ENCODE measurements at places on chromosomes 2 and 18. TPM values are rescaled to one million over a fixed set of nuclear protein-coding genes. Genes with fewer than 3 reads are reported as not detected.
A peak's percentile ranks its signal among the peaks of the same experiment; 100 is the strongest.

The CYP27C1 gene
- not detected for total RNA-seq

The GRHL1 gene
- 0.20 TPM for total RNA-seq

The FLACC1 gene
- 0.59 TPM for total RNA-seq

The SMYD1 gene
- total RNA-seq = not detected

The GPAT2 gene
- 10.2 TPM for total RNA-seq

The ICOS gene
- 55.6 TPM for total RNA-seq

The CNGA3 gene
- total RNA-seq = not detected

The CXCR1 gene
- not detected for total RNA-seq

The LRATD1 gene
- not detected for total RNA-seq

The PRKD3 gene
- total RNA-seq = 25.6 TPM

The LINC00305 gene
- not detected for total RNA-seq

The LRRC30 gene
- not detected for total RNA-seq

The AGXT gene
- not detected for total RNA-seq

The OBSL1 gene
- total RNA-seq = 1.3 TPM

GRCh38 chr18:38539371-38539770 lies 973.8 kb upstream of the CELF4 start:
- no peaks in the 10 kb centered on the region for H3K4me1 ChIP-seq
- no peak for DNase-seq
- no peak overlapping the region for H3K27ac ChIP-seq
- H3K27me3 ChIP-seq = no peaks in the 10 kb centered on the region
- H3K4me3 ChIP-seq = no peak overlapping the region
- no peaks in the 10 kb centered on the region for H3K36me3 ChIP-seq

DNA sequence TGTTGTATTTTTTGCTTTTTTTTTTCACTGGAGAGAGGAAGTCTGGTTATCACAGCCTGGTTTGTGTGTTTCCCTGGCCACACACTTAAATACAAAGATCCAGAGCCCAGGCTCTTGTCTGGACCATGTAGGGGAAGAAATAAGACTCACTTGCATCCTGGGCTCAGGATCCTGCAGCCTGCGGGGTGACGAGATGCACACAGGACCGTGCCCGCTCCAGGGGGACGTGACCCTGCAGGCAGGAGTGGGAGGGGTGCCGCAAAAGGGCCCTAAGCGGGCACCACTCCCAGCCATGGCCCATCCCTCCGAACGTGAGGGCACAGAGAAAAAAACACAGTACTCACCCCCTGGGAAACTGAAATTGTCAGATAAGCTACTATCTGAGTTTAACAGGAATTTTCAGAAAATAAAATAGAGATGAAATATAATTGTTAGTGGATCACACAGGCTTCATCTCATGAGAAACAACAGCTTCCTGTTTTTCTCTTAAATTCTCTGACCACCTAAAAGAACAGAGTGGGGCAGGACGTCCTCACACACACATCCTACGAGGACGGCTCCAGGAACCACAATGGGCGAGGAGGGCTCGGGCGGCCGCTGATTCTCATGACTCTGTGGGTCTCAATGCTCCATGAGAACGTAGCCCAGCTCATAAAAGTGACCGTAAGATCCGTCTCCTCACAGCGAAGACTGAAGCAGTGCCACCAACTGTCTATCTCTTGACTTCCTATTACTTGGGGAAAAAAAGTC lies 142.6 kb upstream of the ALKAL2 start:
- no peaks in the 10 kb centered on the region for H3K36me3 ChIP-seq
- peak overlapping the region; percentile 87 for H3K27ac ChIP-seq
- H3K4me1 ChIP-seq = peaks cover 37% of the 10 kb centered on the region

DNA sequence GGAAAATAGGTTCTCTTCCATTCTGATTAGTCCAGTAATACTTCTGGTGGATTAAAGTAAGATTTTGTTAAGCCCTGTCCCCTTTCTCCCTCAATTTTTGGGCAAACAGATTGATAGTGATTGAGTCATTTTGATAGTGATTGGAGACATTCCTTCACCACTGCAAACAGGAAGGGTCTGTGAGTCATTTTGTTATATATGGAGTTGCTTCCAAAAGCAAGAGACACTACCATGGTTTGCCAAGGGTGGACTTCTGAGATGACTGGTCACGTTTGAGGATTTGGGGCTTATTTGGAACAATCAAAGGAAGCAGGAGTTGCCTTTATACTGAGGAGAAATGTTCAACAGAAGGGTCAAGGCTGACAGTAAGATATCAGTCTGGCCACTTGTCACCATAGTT lies 249.9 kb downstream of the PARD3B start:
- H3K4me3 ChIP-seq = no peak overlapping the region
- no peak for DNase-seq

GRCh38 chr18:27225947-27226481 lies 40.9 kb upstream of the CHST9 start:
- no peak overlapping the region for H3K27ac ChIP-seq
- no peak for DNase-seq
- no peak overlapping the region for H3K4me3 ChIP-seq
- no peaks in the 10 kb centered on the region for H3K27me3 ChIP-seq

GRCh38 chr2:38433607-38433975 lies 56.5 kb upstream of the ATL2 start:
- H3K27ac ChIP-seq = no peak overlapping the region
- no peaks in the 10 kb centered on the region for H3K36me3 ChIP-seq
- no peak for DNase-seq

DNA sequence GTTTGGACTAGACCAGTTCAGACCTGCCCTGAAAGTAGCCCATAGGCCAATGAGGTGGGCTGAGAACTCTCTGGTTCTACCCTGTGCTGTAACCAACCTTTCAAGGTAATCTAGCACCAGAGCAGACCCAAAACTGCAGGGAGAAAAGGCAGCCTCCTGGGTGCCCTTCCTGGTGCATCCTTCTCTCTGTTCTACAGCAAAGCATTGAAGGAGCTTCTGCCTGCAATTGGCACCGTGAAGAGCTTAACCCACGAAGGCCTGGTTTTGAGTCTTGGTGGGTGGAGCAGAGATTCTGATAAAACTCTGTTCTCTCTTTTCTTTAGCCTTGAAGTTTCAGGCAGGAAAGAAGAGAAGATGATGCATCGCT lies 55.5 kb downstream of the LIPG start:
- H3K4me1 ChIP-seq = no peaks in the 10 kb centered on the region
- no peak overlapping the region for H3K27ac ChIP-seq
- no peaks in the 10 kb centered on the region for H3K36me3 ChIP-seq
- DNase-seq = no peak

GRCh38 chr2:1965726-1966125 lies 221.4 kb upstream of the PXDN start:
- peaks cover 3% of the 10 kb centered on the region for H3K27me3 ChIP-seq
- H3K4me1 ChIP-seq = no peaks in the 10 kb centered on the region
- no peak overlapping the region for H3K27ac ChIP-seq
- no peak overlapping the region for H3K4me3 ChIP-seq
- H3K36me3 ChIP-seq = no peaks in the 10 kb centered on the region
- DNase-seq = no peak

DNA sequence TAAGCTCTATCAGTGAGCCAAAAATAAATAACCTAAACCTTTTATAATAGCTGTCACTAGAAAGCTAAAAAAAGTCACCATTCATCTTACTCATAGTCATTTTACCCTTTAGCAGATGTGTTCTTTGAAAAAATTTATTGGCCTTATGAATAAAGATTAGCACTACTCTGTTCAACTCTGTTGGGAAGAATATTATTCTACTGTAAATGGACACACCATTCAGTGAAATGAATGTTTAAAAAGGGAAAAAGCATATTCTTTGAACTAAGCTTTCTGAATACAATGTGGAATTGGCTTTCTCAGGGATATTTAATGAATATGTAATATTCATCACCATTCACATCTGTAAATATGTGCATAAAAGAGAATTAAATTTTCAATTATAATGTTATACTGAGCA lies 422.0 kb downstream of the CBLN2 start:
- no peak overlapping the region for H3K27ac ChIP-seq
- DNase-seq = no peak
- H3K27me3 ChIP-seq = no peaks in the 10 kb centered on the region
- no peaks in the 10 kb centered on the region for H3K36me3 ChIP-seq
- no peak overlapping the region for H3K4me3 ChIP-seq
- H3K4me1 ChIP-seq = no peaks in the 10 kb centered on the region

GRCh38 chr2:61694312-61695274 lies 156.4 kb upstream of the XPO1 start:
- peak overlapping the region; percentile 87 for H3K27ac ChIP-seq
- DNase-seq = peak; percentile 86
- peaks cover 13% of the 10 kb centered on the region for H3K4me1 ChIP-seq
- H3K36me3 ChIP-seq = no peaks in the 10 kb centered on the region
- no peaks in the 10 kb centered on the region for H3K27me3 ChIP-seq

DNA sequence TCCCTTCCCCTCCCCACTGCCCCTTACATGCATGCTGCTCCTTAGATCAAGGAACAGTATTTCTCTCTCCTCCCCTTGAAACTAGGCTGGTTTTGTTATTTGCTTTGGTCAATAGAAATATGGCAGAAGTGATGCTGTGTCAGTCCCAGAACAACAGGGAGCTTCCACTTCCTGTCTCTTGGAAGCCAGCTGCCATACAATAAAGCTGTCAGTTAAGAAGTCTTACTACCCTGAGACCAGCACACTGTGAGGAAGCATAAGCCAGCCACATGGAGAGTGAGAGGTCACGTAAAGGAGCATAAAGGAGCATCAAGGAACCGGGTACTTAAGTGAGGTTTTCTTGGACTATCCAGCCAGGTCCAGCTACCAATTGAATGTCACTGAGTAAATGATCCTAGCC lies 126.6 kb downstream of the NOL4 start:
- H3K27me3 ChIP-seq = no peaks in the 10 kb centered on the region
- no peak overlapping the region for H3K27ac ChIP-seq
- H3K4me1 ChIP-seq = no peaks in the 10 kb centered on the region
- no peaks in the 10 kb centered on the region for H3K36me3 ChIP-seq
- H3K4me3 ChIP-seq = no peak overlapping the region

DNA sequence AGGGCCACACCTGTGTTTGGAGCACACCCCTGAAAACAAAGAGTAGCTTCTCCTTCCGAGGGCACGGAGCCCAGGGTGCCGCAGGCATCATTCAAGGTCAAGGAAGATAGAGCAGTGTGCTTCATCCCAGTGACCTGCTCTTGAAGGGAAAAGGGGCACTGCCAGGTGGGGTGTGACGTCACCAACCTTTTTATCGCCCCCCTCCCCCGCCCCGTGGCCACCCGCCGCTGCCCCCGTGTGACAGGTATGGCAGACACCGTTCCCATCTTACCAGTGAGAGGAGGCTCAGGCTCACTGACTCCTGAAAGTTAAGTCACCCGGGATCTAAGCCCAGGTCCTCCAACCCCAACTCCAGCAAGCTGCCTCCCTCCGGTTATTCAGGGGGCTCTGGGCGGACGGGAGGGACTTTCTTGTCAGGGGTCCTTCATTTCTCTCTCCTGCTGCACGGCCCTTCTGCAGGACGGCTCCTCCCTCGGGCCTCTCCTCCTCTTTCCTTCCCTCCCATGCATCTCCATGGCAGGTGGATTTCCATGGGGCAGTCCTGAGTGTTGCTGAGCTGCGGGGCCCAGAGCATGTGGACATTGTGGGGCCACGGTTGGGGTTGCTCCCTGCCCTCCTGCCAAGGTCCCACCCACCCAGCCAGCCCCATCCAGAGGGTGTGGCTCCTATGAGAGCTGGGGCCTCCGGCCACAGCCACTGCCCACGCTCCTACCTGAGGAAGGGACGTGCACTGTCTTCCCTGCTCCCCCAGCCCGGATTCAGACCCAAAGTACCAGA lies 114.1 kb upstream of the HDAC4 start:
- no peak for DNase-seq
- H3K36me3 ChIP-seq = no peaks in the 10 kb centered on the region
- no peak overlapping the region for H3K27ac ChIP-seq

DNA sequence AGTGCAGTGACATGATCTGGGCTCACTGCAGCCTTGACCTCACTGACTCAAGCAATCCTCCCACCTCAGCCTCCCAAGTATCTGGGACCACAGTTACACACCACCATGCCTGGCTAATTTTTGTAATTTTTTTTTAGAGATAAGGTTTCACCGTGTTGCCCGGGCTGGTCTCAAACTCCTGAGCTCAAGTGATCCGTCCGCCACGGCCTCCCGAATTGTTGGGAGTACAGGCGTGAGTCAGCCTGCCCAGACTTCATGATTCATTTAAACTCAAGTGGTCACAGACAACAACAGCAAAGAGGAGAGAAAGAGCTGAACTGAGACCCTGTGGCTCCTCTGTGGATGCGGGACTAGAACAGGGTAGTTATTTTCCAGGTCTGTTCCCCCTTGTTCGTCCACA lies 83.0 kb downstream of the TSHZ1 start:
- no peak for DNase-seq
- H3K27ac ChIP-seq = no peak overlapping the region
- no peaks in the 10 kb centered on the region for H3K4me1 ChIP-seq
- no peak overlapping the region for H3K4me3 ChIP-seq

GRCh38 chr2:98412751-98413458 lies 31.8 kb upstream of the INPP4A start:
- DNase-seq = peak; percentile 69
- H3K36me3 ChIP-seq = no peaks in the 10 kb centered on the region
- peaks cover 21% of the 10 kb centered on the region for H3K4me1 ChIP-seq
- no peaks in the 10 kb centered on the region for H3K27me3 ChIP-seq
- H3K4me3 ChIP-seq = no peak overlapping the region

GRCh38 chr18:43161528-43161927 lies 46.0 kb upstream of the RIT2 start:
- no peaks in the 10 kb centered on the region for H3K36me3 ChIP-seq
- H3K4me3 ChIP-seq = no peak overlapping the region
- DNase-seq = no peak

GRCh38 chr2:34345030-34345429 lies 745.9 kb upstream of the FAM98A start:
- no peak for DNase-seq
- H3K27me3 ChIP-seq = no peaks in the 10 kb centered on the region
- H3K27ac ChIP-seq = no peak overlapping the region
- H3K36me3 ChIP-seq = no peaks in the 10 kb centered on the region

GRCh38 chr18:5627776-5628511 lies 84.1 kb upstream of the EPB41L3 start:
- H3K27ac ChIP-seq = no peak overlapping the region
- H3K4me1 ChIP-seq = peaks cover 3% of the 10 kb centered on the region

GRCh38 chr18:24629921-24630320 lies 169.5 kb downstream of the HRH4 start:
- H3K27me3 ChIP-seq = peaks cover 1% of the 10 kb centered on the region
- DNase-seq = no peak
- no peaks in the 10 kb centered on the region for H3K4me1 ChIP-seq

GRCh38 chr2:120393456-120393855 lies 47.5 kb downstream of the INHBB start:
- H3K27ac ChIP-seq = no peak overlapping the region
- peaks cover 4% of the 10 kb centered on the region for H3K27me3 ChIP-seq
- no peaks in the 10 kb centered on the region for H3K4me1 ChIP-seq
- no peak for DNase-seq
- no peak overlapping the region for H3K4me3 ChIP-seq

GRCh38 chr2:196427986-196428634 lies 211.4 kb upstream of the CCDC150 start:
- H3K4me3 ChIP-seq = no peak overlapping the region
- H3K27ac ChIP-seq = no peak overlapping the region
- H3K4me1 ChIP-seq = peaks cover 2% of the 10 kb centered on the region
- peaks cover 4% of the 10 kb centered on the region for H3K27me3 ChIP-seq
- no peak for DNase-seq
- H3K36me3 ChIP-seq = no peaks in the 10 kb centered on the region

Data from activated CD8-positive, alpha-beta T cell treated with anti-CD3 and anti-CD28 coated beads for 36 hours (primary cell).